ENCODE measurements at places on chromosomes 1 and 21. TPM values are rescaled to one million over a fixed set of nuclear protein-coding genes. Genes with fewer than 3 reads are reported as not detected.

- H3K27ac ChIP-seq: no peak overlapping the region
- no peak for DNase-seq
- peaks cover 6% of the 10 kb centered on the region for H3K4me1 ChIP-seq
- no peak overlapping the region for H3K4me3 ChIP-seq
- no peaks in the 10 kb centered on the region for H3K27me3 ChIP-seq
- H3K36me3 ChIP-seq: no peaks in the 10 kb centered on the region
These were observed 5.8 kb downstream of the LAMC2 start for GRCh38 chr1:183191833-183192232.

DNA sequence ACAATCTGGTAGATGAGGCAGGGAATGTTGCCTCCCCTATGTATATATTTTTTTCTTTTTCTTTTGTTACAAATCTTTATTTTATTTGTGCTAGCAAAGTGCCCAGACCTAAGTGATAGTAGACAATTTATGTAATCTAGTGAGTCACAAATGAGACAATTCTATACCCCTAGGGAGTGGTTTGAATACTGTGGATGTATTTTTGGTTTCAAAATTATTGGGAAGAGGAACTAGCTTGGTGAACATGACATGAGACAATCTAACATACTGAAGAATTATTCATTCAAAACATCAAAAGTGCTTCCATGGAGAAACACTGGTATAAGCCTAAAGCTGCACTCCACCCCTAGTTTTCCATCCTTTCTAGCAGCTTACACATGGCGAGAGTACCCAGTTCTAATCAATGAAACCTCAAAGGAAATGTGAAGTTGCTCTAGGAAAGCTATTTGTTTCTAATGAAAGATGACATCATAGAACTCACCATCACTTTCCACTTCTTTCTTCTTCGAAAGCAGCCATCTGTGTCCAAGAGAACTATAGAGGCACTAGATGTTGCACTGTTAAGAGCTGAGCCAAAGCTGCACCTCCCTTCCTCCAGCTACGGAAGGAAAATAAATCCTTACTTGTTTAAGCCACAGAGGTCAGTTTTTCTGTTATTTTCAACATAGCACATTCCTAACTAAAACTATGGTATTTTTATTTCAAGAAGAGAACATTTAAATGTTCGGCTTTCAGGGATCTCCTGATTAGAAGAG is 764.6 kb downstream of the LTN1 start:
- DNase-seq: no peak
- H3K27me3 ChIP-seq: no peaks in the 10 kb centered on the region
- H3K36me3 ChIP-seq: no peaks in the 10 kb centered on the region

DNA sequence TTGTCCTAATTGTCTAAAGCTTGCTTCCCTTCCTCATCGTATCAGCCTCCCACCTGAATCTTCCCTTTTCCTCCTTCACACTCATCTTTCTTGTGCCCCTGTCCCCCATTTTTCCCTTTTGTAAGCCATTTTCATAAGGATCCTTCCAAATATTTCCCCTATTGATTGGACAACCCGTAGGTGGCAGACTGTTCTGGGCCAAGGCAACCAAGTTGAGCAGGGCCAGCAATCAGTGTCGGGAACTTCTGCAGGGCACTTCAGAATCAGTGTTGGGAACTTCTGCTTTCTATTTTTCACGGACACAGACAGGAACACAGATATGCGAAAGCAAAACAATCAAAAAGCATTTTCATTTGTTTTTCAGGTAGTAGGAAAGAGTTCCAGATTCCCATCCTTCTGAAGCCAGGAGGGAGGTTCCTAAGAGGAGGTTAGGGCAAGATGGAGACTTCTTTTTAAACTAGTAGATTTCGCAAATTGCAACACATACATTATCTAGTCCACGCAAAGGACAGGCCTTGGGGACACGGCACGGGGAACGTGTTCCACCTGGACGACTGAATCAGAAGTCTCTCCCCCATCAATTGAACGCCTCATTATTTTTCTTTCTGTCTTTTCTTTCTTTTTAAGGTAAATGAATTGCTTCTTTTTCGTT is 691 bp upstream of the MPZL1 start:
- H3K27ac ChIP-seq: peak overlapping the region; percentile 91
- peak overlapping the region; percentile 92 for H3K4me3 ChIP-seq
- H3K4me1 ChIP-seq: peaks cover 44% of the 10 kb centered on the region
- no peaks in the 10 kb centered on the region for H3K36me3 ChIP-seq
- no peaks in the 10 kb centered on the region for H3K27me3 ChIP-seq
- no peak for DNase-seq

DNA sequence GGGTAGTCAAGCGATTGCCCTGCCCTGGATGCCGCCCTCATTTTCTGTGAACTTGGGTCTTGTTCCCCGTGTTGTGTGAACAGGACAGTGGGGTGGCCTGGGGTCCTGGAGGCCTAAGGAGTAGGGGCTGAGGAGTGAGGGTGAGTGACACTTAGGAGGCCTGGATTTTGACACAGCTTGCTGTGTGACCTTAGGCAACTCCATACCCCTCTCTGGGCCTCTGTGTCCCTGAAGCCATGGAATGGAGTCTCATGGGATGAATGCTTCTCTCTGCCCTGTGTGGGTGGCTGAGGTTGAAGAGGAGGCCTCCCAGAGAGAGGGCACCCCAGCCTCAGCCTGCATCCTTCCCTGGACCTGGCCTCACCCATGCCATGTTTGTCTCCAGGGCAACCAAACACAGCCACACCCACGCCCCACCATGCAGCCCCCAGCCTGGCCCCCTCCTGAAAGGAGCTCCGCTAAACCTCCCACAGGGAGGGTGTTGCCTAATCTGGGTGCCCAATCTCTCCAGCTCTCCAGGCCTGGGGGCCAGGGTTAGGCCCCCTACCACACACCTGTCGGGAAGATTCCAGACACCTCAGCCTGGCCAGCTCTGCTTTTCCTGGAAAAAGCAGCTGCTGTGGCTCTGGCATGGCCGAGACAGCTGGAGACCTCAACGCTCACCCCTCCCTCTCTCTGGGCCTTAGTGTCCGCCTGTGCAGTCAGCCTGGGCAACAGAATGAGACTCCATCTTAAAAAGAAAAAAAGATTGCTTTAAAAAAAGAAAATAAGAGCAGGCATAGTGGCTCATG is 9.9 kb downstream of the MYOM3 start:
- H3K4me1 ChIP-seq: no peaks in the 10 kb centered on the region
- DNase-seq: no peak
- no peaks in the 10 kb centered on the region for H3K36me3 ChIP-seq
- no peaks in the 10 kb centered on the region for H3K27me3 ChIP-seq
- H3K4me3 ChIP-seq: no peak overlapping the region

DNA sequence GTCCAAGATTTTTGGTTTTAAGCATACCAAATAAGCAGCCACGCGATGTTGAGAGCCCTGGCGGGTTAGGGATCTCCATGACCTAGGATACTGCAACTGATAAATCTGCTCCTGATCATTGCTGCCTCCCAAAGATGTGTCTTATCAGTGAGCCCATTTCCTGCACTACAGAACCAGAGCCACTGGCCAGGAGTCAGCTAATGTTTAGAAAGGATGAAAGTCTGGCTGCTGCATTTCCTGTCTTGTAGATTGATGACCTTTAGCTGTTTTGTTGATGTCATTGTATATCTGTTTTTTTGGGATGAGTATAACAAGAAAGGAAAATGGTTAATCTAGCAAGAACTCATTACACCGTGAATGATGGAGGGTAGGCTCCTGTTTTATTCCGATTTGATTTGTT is 74.5 kb downstream of the C1orf21 start:
- H3K4me1 ChIP-seq: peaks cover 45% of the 10 kb centered on the region
- no peaks in the 10 kb centered on the region for H3K27me3 ChIP-seq
- H3K27ac ChIP-seq: no peak overlapping the region
- no peaks in the 10 kb centered on the region for H3K36me3 ChIP-seq
- no peak for DNase-seq

LMX1A gene
- total RNA-seq: not detected

- no peaks in the 10 kb centered on the region for H3K27me3 ChIP-seq
- H3K4me1 ChIP-seq: peaks cover 9% of the 10 kb centered on the region
- no peak for DNase-seq
- no peak overlapping the region for H3K27ac ChIP-seq
- no peak overlapping the region for H3K4me3 ChIP-seq
- no peaks in the 10 kb centered on the region for H3K36me3 ChIP-seq
These were observed 8.3 kb upstream of the KANK4 start for GRCh38 chr1:62327360-62328055.

DNA sequence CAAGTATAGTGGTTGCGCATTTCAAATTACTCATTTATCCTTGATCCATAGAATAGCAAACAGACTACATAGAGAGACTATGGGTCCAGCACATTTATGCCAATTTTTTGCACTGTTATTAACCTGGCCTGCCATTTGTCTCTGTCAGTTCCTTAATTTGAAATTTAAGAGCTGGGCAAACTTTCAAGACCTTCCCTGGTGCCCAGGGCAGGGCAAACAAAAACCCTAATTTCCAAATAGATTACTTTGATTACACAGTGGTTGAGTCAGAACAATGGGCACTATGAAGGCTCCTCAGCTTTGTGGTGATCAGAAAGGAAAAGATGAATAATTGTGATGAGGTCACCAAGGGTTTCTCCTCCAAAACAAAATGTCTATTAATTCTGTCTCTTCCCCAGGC is 80.6 kb downstream of the TNFSF18 start:
- DNase-seq: no peak
- H3K27me3 ChIP-seq: no peaks in the 10 kb centered on the region
- H3K4me1 ChIP-seq: no peaks in the 10 kb centered on the region
- H3K27ac ChIP-seq: no peak overlapping the region

DNA sequence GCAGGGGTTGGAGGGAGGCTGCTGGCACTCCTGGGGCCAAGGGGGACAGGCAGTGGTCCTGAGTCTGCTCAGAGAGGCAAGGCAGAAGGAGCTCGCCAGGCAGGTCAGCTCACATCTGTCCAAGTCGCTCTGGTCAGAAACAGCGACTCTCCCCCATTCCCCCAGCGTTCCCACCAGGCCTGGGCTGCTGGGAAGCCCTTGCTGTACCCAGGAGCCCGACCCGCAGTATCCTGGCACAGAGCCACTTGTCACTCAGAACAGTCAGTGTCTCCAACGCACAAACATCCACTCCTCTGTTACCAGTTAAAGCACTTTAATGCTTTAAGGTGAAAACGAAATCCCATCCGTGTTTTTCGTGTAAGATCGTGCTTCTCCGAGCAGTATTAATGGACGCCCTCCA is 16.6 kb upstream of the CCDC27 start:
- H3K4me1 ChIP-seq: no peaks in the 10 kb centered on the region
- H3K4me3 ChIP-seq: no peak overlapping the region
- no peak for DNase-seq
- H3K36me3 ChIP-seq: no peaks in the 10 kb centered on the region
- no peak overlapping the region for H3K27ac ChIP-seq

GRCh38 chr1:227543283-227544066 is 19.9 kb upstream of the ZNF678 start:
- no peaks in the 10 kb centered on the region for H3K27me3 ChIP-seq

DNA sequence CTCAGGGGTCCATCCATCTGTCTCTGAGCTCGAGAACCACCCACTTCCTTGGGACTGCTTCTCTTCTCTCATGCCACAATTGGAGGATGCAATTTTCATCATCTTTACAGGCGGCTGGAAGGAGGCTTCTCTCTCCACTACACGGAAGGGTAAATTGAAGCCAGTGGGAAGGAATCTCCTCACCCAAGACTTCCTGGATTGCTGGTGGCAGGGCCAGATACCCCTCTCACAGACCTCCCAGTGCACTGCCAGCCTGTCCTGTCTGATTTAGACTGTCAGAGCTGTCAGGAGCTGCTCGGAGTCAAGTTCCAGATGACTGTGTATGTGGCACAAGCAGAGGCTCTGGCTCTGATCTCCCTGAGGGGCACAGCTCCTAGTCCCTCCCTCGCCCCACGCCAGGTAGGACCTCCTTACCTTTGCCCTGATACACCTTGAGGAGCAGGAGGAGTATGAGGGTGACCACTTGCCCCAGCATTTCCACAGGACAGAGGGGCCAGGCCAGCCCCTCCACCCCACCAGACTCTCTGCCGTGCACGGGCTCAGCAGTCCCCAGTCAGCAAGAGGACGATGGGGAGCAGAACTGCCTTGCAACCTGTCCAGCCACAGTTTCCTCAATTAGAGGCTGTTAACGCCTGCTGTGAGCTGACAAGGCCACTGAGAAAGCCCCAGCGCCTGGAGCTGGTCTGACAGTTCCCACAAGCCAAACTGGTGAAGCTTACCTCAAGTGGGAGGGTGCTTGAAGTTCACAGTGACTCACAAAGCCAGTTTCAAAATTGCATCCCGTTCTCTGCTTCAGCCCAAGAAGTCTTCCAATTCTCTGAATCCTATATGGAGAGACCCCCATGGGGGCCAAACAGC is at the start of gene CD244:
CD244 (minus strand) TSS at position 685 of the 858 bp plus-strand sequence; CDS start at position 475, 210 bp downstream.
- H3K36me3 ChIP-seq: no peaks in the 10 kb centered on the region
- H3K27me3 ChIP-seq: no peaks in the 10 kb centered on the region
- H3K4me3 ChIP-seq: no peak within 1 kb of the TSS
- DNase-seq: peak; percentile 79

TP73 gene
- 8.1 TPM for total RNA-seq

GRCh38 chr21:32325706-32326105 is 27.1 kb downstream of the MRAP start:
- H3K36me3 ChIP-seq: peaks cover 61% of the 10 kb centered on the region
- no peaks in the 10 kb centered on the region for H3K4me1 ChIP-seq
- no peak overlapping the region for H3K27ac ChIP-seq
- no peak for DNase-seq

- H3K4me3 ChIP-seq: no peak overlapping the region
- DNase-seq: no peak
- H3K27ac ChIP-seq: no peak overlapping the region
- no peaks in the 10 kb centered on the region for H3K36me3 ChIP-seq
These were observed 5.7 kb upstream of the FYB2 start for GRCh38 chr1:56824938-56825337.

DNA sequence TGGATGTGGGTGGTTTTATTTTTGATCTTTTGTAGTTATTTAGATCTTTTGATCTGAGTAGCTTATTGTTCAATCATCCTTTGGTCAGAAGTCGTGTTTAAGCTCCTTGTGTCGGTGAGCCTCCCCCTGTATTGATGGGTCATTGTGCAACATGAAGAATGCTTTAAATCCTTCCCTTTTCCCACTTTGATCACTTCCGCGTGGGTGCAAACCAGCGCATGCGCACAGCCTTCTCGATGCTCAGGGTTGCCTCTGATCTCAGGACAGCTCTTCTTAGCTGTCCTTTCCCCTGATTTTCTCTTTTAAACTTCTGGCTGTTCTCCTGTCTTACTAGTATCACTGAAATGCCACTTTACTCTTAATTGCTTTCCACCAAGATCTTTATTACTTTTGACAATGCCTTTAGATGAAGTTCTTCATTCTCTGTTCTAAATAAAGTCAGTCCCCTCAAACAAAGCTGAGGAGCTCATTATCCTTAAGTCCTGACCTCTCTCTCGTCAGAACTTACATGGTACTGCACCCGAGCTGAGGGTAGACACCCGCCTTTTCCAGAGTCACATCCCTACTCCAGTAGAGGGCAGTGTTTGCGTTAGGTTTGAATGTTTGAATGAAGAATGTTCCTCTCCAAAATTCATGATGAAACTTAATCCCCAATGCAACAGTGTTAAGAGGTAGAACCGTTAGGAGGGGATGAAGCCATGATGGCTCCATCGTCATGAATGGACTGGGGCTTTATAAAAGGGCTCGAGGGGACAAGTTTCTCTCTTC is 547.9 kb upstream of the TMPRSS15 start:
- H3K4me3 ChIP-seq: no peak overlapping the region
- no peaks in the 10 kb centered on the region for H3K27me3 ChIP-seq
- H3K27ac ChIP-seq: no peak overlapping the region
- H3K36me3 ChIP-seq: no peaks in the 10 kb centered on the region
- DNase-seq: no peak

GRCh38 chr1:231186356-231187115 is 24.7 kb downstream of the TRIM67 start:
- H3K27me3 ChIP-seq: no peaks in the 10 kb centered on the region
- no peak for DNase-seq
- H3K4me3 ChIP-seq: no peak overlapping the region
- no peaks in the 10 kb centered on the region for H3K36me3 ChIP-seq
- H3K27ac ChIP-seq: no peak overlapping the region
